Memory B cell (primary cell): ENCODE measurements at places on chromosomes 12 and 14.

DNA sequence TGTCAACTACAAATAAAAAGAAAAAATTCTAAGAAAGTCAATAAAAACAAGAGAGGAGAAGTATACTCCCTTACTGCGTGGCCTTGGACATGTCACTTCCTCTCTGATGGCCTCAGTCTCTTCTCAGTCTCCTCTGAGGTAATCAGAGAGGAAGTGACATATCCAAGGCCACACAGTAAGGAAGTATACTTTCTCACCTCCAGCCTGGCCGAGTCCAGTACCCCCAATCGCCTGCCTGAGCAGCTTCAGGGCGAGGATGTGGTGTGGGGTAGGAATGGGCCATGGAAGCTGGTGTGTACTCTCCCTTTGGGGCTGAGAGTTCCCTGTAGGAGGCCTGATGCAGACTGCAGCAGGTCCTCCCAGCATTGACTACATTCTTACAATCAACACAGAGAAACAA, 15.8 kb downstream of the VDR start:
- no peak for DNase-seq

DNA sequence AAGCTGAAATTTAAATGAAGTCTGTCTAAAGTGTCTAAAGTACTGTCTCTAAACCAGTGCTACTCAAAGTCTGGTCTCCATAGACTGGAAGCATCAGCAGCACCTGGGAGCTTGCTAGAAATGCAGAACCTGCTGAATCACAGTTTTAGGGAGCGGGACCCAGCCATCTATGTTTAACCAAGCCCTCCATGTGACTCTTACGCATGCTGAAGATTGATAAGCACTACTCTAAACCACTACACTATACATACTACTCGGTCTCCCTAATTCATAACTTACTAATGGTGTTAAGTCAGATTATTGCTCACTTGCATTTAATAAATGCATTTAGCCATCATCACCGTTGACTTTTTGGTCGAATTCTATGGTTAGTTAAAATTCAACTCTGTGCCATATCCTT, 88.8 kb downstream of the SLC25A21 start:
- DNase-seq: no peak

GRCh38 chr12:84397846-84398245, 514.8 kb downstream of the SLC6A15 start:
- DNase-seq: no peak

- DNase-seq: no peak
These were observed 3.6 kb upstream of the TNFRSF1A start for GRCh38 chr12:6345319-6346091.

DNA sequence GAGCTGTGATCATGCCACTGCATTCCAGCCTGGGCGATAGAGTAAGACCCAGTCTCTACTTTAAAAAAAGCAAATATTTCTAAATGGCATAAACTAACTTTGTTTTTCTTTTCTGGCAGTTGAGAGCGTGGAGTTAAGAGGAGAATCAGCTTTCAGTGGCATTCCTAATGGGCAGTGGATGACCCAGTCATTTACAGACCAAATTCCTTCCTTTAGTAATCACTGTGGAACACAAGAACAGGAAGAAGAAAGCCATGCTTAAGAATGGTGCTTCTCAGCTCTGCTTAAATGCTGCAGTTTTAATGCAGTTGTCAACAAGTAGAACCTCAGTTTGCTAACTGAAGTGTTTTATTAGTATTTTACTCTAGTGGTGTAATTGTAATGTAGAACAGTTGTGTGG, 21.2 kb downstream of the TDG start:
- DNase-seq: no peak

DNA sequence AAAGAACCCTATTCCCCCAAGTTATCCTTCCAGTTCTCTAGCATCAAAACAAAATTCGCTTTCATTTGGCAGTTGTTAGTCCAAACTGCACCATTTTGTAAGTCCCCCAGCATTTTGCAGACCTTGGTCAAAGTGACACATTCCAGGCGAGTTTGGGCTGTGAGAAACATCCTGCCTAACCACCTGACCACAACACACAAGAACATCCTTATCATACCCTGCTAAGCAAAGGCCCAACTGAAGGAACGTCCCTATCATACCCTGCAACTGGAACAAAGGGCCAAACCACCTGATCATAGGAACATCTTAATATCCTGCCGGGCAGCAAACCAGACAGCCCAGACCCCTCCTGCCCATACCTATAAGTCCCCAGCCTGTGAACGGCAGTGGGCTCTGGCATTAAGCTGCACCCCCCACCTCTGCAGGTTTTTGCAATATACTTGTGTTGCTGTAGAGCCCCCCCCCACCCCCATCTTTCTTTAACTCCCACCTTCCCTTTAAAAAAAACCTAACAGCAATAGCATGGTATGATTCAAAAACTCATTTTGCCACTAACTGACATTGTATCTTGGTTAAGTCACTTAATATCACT, 2.7 kb downstream of the PCNX4 start:
- no peak for DNase-seq

- no peak for DNase-seq
These were observed 23.0 kb downstream of the VPS37B start for GRCh38 chr12:122872815-122873361.

DNA sequence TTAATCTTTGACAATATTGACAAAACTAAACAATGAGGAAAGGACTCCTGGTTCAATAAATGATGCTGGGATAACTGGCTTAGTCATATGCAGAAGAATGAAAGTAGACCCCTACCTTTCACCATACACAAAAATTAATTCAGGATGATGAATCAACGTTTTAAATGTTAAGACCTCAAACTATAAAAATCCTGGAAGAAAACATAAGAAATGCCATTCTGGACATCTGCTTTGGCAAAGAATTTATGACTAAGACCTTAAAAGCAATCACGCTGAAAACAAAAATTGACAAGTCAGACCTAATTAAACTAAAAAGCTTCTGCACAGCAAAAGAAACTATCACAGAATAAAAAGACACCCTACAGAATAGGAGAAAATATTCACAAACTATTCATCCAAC, 97.4 kb downstream of the LMNTD1 start:
- no peak for DNase-seq

DNA sequence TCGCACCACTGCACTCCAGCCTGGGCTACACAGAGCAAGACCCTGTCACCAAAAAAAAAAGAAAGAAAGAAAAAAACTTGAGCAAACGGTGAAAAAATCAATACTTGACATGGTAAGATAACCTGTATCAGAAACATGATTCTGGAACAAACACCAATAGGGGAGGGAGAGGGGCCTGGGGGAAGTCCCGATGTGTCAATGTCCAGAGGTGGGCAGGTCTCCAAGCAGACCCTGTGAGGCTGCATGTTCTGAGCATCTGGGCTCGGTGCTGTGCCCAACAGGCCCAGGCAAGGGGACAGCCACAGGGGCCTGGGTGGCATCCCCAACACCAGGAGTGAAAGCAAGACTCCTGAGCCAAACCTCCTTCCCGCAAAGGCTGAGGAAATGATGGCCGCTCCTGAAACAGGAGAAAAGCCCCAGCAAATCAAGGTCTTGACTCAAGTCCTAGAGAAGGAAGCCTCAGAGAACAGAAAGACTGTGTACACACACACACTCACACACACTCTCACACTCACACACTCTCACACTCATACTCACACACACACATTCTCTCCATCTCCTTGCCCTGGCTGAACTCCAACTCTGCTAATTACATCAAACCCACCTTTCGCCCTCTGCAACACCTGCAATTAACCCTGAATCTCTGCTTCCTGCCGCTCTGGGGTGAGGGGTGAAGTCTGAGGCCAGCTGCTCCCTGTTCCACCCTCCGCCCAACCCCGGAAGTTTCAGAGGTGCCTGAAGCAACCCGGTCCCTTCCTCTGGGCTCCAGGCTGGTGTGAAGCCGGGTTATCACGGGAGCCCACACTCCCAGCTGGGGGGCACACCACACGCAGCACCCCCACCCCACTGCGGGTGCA, 20.4 kb downstream of the CCDC88C start:
- no peak for DNase-seq

- no peak for DNase-seq
These were observed 24.5 kb upstream of the ULK1 start for GRCh38 chr12:131869871-131870418.

GRCh38 chr12:23495472-23495871, 454.0 kb downstream of the SOX5 start:
- no peak for DNase-seq

DNA sequence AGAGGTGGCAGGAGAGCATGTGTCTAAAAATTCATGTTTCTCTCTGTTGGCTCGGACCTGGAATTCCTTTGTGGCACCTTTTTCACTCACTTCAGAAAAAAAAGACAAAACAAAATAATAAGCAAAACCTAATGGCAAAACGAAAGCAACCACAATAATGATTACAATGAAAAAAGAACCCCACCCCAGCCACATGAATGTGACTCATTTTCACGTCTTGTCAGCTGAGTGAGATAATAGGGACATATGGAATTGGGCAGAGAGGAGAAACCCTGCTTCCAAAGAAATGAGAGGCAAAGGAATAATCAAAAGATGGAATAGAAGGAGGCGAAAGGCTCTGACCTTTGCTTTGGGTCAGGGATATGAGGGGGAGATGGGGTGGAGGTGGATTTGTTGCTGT, 143.4 kb downstream of the SLC8A3 start:
- no peak for DNase-seq

DNA sequence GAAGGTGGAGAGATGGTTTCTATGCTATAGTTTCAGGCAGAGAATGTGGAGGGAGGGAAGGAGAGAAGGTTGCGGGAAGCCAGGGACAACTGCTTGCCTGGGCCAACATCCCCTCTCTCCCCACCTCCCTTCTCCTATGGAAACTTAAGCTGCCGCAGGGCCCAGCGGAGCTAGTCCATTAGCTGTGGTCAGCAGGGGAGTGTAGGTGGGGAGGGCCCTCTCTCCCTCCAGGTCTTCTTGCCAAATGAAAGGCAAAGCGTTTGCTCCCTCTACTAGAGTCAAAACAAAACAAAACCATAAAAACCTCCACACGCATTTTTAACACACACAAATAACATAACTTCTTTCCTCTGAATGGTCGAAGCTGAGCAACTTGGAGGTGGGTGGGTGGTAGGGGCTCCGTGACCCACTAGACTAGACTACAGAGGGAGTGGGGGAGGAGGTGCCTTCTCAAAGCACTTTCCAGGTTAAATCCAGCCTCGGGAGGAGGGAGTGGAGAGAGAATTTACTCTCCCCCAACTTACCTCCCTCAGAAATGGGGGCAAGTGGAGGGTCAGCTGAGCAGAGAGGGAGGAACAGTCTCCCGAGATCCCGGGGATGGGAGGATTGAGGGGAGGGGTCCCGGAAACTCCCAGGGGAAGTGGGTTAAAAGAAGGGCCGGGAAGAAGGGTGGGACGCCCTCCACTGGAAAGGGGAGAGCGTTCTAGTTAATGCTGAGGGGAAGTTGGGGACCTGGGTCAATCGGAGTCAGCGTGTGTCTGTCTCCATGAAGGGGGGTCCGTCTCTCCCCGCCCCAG, 4.6 kb upstream of the CACNB3 start:
- DNase-seq: no peak

DNA sequence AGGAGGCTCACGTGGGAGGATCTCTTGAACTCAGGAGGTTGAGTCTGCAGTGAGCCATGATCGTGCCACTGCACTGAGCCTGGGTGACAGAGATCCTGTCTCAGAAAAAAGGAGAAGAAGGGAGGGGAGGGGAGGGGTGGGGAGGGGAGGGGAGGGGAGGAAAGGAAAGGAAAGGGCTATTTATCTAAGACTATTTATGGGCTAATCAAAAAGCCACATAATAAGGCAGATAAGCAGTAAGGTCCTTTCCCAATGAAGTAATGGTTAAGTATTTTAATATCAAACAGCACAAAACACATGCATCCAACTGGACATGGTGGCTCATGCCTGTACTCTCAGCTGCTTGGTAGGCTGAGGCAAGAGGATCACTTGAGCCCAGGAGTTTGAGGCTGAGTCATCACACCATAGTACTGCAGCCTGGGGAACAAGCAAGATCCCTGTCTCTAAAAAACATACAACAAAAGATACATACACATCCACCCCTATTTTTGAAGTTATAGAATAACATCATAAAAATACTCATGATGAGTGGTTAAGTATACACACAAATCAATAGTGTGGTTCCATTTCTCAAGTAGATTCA, 9.7 kb downstream of the PAWR start:
- no peak for DNase-seq

GRCh38 chr12:105457026-105457425, 126.5 kb downstream of the C12orf75 start:
- no peak for DNase-seq

- no peak for DNase-seq
These were observed 40.2 kb downstream of the CCNK start for GRCh38 chr14:99521176-99522024.

- no peak for DNase-seq
These were observed 928 bp downstream of the TBX3 start for GRCh38 chr12:114682785-114683708.

GRCh38 chr12:94173660-94174265, 25.4 kb downstream of the PLXNC1 start:
- no peak for DNase-seq
